Uterine smooth muscle cell (primary cell): ENCODE measurements at places on chromosomes 5 and 9. TPM values are rescaled to one million over a fixed set of nuclear protein-coding genes. Genes with fewer than 3 reads are reported as not detected.

Gene LVRN
- total RNA-seq, result 0.12 and 0.33 TPM in 2 replicates

Gene SLC22A4
- 1.1 and 3.0 TPM in 2 replicates for total RNA-seq

Gene ZDHHC11
- total RNA-seq, result 0.44 and 2.5 TPM in 2 replicates

Gene TRIM23
- 32.1 and 40.4 TPM in 2 replicates for total RNA-seq

Gene ADAM19
- 49.9 and 71.4 TPM in 2 replicates for total RNA-seq

Gene PAPPA
- 8.1 and 23.5 TPM in 2 replicates for total RNA-seq
